ENCODE measurements at places on chromosomes 5 and 9.

- DNase-seq: peak; percentile 6
These were observed 74.9 kb upstream of the CER1 start for GRCh38 chr9:14797435-14797834.

DNA sequence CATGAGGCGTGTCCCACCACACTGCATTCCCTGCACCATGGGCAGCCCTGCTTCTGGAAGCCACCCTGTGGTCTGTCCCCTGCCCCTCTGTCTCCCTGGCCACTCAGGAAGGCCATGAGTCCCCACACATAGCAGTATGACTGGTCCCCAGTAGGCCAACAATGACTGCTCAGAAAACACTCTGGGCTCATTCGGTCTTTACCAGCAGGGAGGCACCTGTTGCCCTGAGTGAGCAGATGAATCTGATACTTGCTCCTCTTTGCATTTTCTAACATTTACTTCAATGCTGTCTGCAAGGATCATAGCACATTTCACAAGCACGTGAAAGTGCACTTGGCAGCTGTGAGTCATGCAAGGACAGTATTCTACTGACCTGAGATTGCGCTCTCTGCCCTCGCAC, 365.4 kb upstream of the IRX1 start:
- DNase-seq: no peak

DNA sequence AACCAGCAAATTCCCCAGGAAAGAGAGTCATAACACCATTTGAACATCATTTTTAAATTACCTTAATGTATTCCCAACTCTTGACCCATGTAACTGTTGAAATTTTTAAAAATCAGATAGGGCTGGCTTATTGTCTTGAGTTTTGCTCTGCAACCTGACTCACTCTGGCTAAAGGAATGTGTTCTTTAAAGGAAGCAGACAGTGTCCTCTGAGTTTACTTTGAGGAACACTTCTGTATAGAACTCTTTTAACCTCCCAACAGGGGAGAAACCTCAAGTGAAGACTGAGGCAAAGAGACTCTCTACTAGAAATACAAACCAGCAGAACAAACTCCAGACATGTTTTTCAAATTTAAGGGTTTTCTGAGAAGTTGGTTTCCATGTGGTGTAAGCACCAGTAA, 248.9 kb downstream of the CWC27 start:
- DNase-seq: peak; percentile 55

DNA sequence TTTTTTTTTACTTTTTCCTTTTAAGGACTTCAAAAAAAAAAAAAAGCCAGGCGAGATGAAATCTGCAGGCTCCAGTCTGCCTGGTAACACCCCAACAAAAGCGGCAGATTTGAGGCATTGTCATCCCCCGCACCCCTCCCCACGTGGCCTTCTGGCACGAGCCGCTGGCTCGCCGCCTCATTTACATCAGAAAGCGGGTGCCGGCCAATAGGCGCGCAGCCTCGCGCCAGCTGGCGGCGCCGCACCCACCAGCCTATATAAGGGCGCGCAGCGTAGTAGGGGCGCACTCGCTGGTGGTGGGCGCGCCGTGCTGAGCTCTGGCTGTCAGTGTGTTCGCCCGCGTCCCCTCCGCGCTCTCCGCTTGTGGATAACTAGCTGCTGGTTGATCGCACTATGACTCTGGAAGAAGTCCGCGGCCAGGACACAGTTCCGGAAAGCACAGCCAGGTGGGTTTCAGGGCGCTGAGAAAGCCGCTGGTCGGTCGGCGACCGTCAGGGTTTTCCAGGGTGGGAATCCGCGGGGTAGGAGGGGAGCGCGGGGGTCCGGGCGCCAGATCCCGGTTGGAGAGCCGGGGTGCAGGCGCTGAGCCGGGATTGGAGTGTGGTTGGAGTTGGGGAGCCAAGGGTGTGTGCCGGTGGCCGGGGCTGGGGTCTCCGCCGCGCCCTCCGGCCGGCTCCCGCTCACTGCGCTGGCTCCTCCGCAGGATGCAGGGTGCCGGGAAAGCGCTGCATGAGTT, at the start of gene GADD45G:
Gene GADD45G, plus strand, starts transcription at position 284 of the 736 bp plus-strand sequence. Its CDS starts 110 bp downstream, at position 394.
- DNase-seq: peak; percentile 84

GRCh38 chr9:27447031-27447683, 76.9 kb upstream of the IFNK start:
- DNase-seq: no peak

GRCh38 chr5:116872486-116872885, 297.9 kb upstream of the SEMA6A start:
- DNase-seq: no peak

DNA sequence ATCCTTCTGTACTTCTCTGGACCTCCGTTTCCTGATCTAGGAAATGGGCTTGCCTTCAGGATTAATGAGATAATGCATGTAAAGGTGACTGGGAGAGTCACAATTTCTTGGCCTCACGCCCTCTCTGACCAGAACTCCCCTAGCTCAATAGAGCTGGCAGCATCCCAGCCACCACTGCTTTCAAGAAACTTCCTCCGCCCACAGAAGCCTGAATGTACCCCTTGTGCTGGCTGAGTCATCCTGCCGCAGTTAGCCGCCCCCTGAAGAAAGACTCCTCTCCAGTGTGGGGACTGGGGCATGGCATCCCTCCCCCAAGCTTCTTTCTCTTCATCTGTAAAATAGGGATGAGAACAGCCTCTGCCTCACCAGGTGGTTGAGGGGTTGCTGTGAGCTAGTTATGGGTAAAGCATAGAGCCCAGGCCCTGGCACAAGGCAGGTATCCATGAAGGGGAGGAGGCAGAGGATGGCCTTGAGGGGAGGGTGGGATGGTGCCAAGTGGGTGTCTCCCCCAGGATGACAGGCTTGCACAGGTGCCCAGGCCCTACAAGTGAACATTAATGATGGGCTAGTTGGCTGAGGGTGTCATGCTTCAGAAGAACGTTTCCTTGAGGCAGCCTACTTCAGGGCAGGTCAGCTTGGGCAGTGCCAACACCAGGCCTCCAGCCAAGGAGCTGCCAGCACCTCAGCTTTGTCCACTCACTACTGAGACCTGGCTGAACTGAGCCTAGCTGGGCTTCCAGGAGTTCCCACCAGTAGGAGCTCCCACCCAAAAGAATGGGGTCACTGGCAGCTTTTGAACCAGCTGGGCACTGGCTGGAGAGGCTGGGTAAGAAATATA, 3.4 kb downstream of the PDLIM4 start:
- DNase-seq: peak; percentile 88

- DNase-seq: no peak
These were observed 19.5 kb upstream of the B4GALT1 start for GRCh38 chr9:33186457-33187168.

- peak; percentile 6 for DNase-seq
These were observed 117.1 kb upstream of the WWC1 start for GRCh38 chr5:168174376-168174775.

GRCh38 chr5:84623019-84623418, 238.3 kb upstream of the EDIL3 start:
- DNase-seq: peak; percentile 8

DNA sequence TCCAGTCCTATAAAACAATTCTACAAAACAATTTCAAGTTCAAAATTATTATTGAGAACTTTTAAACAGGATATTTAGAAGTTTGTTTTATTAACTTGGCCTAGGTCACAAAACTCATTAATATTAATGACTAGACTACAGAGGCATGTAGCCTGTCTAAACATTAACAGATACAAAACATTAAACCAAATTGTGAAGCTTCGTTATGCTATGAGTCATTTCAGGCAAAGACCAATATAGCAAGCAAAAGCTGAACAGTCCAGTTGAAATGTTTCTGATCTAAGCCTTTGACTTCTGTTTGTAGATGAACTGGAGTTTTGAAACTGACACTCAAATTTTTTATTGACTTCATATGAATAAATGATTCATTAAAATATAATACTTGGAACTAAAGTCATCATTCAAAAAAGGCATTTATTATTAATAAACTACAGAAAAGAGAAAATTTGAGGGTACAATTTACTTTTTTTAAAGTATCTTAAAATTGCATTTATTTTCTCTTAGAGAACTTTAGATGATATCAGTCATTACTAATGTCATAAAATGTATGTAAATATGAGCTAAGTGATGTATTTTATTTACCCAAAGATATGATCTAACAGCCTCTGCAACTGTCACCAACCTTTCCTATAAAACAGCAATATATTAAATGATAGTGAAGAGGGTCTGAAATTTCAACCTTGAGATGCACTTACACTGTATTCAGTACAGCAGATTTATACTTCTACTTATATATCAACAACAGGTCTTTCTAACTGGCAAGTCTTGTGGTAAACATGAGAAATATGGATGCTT, 188.8 kb downstream of the COMMD10 start:
- peak; percentile 67 for DNase-seq

DNA sequence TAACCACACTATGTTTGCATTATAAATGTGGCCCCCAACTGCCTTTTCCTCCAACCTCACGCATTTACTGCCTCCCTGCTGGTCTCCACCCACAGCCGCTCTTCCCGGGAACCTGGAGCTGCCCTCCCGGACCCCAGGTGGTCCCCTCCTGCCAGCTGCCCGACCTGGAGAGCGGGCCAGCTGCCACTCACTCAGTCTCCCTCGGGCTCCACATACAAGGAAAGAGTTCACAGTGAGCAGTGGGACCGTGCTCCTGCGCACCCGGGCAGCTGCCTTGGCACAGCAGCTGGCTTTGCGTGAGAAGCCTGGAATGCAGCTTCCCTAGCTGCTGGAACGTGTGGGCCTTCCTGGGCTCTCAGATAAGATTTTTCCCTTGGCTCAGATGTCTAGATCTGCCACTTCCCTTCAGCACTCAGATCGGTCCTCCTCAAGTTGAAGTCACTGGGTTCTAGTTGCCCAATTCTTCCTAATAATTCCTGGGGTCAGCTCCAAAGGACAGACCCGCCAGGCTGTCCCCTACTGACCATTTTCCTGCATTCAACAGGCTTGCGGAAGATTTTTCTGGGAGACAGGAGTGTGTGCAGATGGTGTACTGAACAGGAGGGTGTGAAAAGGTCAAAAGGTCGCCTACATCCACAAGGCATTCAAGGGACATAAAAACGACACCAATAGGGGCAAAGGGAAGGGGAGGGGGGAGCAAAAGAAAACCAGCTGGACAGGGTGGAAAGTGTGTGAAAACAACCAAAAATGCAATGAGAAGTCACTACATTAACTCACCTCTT, 69.1 kb downstream of the MYO10 start:
- peak; percentile 76 for DNase-seq

- peak; percentile 94 for DNase-seq
These were observed 103.9 kb downstream of the LHFPL2 start for GRCh38 chr5:78544561-78545201.

DNA sequence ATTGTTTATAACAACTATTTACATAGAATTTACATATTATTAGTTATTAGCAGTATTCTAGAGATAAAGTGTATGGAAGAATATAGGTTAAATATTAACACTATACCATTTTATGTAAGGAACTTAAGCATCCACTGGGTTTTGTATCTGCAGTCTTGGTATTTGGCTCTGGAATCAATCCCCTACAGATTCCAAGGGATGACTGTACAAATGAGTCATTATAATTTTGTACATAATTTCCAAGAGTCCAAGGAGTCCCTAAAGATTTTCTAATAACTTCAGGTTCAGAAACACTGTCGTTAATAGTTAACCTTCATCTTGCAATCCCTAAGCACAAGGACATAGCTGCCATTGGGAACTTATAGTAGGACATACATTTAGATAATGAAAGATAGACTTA, 254.8 kb upstream of the PDE4D start:
- DNase-seq: peak; percentile 66

GRCh38 chr9:128920381-128921058, at the start of gene PHYHD1:
Gene PHYHD1, plus strand, starts transcription at chr9:128920982. Its CDS starts 1,342 bp downstream, at chr9:128922324.
- DNase-seq: peak; percentile 87

DNA sequence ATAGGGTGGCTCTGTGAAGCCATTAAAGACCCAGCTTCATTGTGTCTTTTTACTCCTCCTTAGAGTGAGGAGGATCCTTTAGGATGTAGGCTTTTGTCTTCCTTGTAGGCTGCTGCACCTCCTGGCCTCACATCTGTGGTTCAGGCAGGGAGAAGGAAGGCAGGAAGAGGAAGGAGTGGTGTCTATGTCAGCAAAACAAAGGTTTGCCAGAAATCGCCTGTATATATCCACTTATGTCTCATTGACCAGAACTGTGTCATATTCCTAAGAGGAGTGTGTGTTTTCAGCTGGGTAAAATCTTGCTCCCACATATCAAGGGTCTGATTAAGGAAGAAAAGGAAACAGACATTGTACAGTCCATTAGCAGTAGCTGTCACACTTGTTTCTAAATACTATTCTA, 213.8 kb downstream of the ARHGAP26 start:
- DNase-seq: no peak

All from fibroblast of lung (primary cell).